ENCODE measurements at places on chromosomes 11 and 22. TPM values are rescaled to one million over a fixed set of nuclear protein-coding genes. Genes with fewer than 3 reads are reported as not detected.

- no peak for DNase-seq
These were observed 1.6 kb upstream of the MAP4K2 start for GRCh38 chr11:64804346-64805210.

DNA sequence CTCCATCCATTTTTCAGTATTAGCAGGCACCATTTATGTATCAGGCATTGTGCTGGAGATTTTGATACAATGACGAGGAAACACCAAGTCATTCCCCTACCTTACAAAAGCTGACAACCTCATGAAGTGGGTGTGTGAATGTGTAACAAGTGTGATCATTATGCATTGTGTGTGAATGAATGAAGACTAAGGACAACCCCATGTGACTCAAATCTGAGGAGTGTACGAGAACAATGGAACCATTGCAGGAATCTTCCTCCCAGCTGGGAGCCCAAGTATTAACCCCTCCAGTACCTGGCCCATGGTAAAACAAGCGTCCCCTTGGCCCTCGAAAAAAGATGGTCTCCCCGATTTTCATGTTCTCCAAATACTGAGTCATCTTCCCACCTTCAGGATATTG, 4.4 kb downstream of the CYB5R2 start:
- DNase-seq, result no peak

DNA sequence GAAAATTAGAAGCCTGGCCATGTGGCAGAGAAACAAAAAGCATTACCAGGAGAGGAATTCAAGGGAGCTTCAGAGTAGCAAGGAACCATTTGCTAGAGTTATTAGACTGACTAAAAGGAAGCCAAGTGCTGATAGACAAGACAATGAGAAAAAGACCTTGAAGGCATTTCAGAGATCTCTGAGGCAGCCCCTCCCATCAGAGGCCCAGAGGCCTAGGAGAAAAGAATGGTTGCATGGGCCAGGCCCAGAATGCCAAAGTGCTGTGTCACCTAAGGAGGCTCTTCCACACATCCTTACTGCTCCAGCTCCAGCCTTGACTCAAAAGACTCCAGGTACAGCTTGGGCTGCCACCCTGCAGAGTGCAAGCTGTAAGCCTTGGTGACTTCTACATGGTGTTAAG, 61.8 kb upstream of the POU2AF2 start:
- DNase-seq, result no peak

GRCh38 chr11:22246992-22247391, 54.1 kb downstream of the ANO5 start:
- DNase-seq, result no peak

- no peak for DNase-seq
These were observed 1.2 kb downstream of the EPS8L2 start for GRCh38 chr11:706957-707816.

- DNase-seq, result no peak
These were observed 8.9 kb downstream of the IMMP1L start for GRCh38 chr11:31500560-31500959.

- DNase-seq, result no peak
These were observed 14.6 kb downstream of the GLB1L2 start for GRCh38 chr11:134346101-134346975.

- no peak for DNase-seq
These were observed 97.0 kb upstream of the E2F8 start for GRCh38 chr11:19337779-19338178.

DNA sequence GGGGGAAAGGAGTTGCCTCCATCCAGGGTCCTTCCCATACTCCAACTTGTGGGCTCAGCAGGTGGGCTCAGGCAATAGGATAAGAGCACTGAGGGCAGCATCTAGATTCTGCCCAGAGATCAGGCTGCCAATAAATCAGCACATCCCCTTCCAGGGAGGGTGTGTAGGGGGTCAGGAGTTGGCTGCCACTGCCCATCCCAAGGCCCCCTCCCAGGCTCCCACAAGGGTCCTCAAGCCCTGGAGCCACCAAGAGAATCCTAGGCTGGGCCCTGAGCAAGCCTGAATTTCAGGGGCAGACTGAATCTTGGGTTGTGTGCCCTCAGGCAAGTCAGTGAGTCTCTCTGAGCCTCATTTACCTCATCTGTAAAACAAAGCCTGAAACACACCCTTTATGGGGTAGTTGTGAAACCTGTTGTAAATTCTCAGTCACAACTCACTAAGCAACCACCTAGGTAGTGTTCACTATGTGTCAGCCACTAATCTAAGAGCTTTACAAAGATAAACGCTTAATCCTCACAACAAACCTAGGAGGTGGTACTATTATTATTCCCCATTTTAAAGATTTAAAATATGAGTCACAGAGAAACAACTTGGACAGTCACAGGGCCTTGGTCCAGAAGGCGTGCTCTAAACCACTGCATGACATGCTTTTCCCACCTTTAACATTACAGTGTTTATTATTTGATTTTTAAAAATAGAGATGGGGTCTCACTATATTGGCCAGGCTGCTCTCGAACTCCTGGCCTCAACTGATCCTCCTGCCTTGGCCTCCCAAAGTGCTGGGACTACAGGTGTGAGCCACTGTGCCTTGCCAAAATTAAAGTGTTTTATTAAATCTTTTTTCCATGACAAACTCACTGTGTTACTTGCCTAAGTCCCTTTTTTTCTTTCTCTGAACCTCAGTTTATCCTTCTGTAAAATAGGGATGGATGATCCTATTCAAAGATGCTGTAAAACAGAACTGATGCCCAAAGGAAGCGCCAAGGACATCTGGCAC, 36.2 kb downstream of the LMO1 start:
- no peak for DNase-seq

- DNase-seq, result peak; percentile 47
These were observed 7.2 kb downstream of the AHNAK start for GRCh38 chr11:62539238-62539925.

DNA sequence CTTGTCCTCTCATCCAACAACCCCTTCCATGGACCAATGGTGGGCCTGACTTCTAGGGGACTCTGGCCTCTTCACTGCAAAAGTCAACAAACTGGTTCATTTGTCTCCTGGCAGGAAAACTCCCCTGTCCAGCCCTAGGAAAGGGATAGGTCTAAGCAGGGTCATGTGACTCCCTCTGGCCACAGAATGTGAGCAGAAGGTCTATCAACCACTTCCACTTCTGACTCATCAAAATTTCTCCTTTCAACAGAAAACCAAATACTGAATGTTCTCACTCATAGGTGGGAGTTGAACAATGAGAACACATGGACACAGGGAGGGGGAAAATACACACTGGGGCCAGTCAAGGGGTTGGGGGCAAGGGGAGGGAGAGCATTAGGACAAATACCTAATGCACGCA, 1.3 kb upstream of the ISX start:
- no peak for DNase-seq

- DNase-seq, result peak; percentile 14
These were observed 16.4 kb upstream of the UPK3A start for GRCh38 chr22:45268167-45268957.

DNA sequence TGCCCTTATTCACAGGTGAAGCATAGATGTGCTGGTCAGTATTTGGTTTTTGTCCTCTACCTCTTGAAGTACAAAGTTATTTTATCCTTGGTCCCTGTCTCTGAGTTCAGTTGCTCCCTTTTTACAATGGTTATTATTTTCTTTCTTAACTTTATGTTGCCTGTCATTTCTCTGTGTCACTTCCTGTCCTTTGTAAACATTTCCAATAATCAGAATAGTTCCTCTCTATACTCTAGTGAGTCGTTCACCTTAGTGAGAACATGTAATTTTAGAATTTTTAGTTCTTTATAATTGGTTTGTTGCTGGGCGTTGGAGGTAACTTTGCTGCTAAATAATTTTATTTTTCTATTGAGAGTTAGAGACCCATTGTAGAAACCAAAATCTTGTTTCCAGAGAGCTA, 16.0 kb downstream of the CSTPP1 start:
- DNase-seq, result no peak

GRCh38 chr11:66289548-66290329, 796 bp upstream of the YIF1A start:
- no peak for DNase-seq

Gene PCF11
- 58.8 TPM for total RNA-seq

Gene SLC25A45
- total RNA-seq, result 13.3 TPM

Measured in CD8-positive, alpha-beta memory T cell (primary cell).